Effector memory CD4-positive, alpha-beta T cell (primary cell): ENCODE measurements at places on chromosomes 7 and 10.

DNA sequence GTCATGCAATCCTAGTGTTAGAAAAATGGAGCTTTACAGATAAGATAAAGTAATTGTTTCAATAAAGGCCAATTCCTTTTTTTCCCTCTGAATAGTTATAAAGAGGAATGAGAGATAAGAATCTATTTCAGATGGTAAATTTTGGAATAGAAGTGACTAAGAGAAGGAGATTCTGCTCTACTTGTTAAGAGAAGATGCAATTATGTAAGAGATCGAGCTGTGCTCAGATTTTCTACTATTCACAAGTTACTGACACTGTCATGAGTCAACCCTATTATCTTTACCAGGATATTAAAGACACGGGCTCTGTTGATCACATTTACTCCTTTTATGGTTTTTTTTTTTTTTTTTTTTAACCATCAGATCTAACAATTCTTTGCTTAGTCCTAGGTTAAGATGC lies 511.3 kb downstream of the ARL4A start:
- DNase-seq = no peak

GRCh38 chr10:131009791-131010190 lies 301.7 kb downstream of the TCERG1L start:
- DNase-seq = no peak

GRCh38 chr10:12081879-12082557 lies 13.3 kb downstream of the DHTKD1 start:
- DNase-seq = no peak

- DNase-seq = no peak
These were observed 6.5 kb upstream of the SDK1 start for GRCh38 chr7:3294432-3295100.

- DNase-seq = no peak
These were observed 176.0 kb downstream of the SKAP2 start for GRCh38 chr7:26688388-26688787.

DNA sequence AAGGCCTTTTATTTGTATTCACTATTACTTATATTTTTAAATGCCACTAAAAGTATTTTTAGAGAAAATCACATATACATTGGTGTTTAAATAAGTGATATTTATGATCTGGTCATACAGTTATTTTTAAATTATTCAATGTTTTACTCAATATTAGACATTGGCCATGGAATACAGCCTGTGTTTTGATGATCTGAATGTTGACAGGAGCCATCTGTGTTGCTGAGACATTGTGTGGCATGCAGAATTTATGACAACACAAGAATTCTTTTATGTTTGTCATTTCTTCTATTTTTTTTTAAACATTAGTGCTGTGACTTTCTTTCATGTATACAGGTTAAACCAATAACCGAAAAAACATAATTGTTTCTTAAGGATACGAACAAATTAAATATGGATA lies 156.2 kb downstream of the CCSER2 start:
- DNase-seq = no peak

- no peak for DNase-seq
These were observed 42.4 kb downstream of the PLCE1 start for GRCh38 chr10:94035982-94036765.

GRCh38 chr7:129845972-129846327 lies 106.8 kb downstream of the UBE2H start:
- no peak for DNase-seq

GRCh38 chr7:138499340-138499739 lies 39.3 kb downstream of the TRIM24 start:
- DNase-seq = no peak

GRCh38 chr7:122166740-122167139 lies 22.7 kb upstream of the AASS start:
- DNase-seq = no peak

GRCh38 chr7:138690495-138690894 lies 10.7 kb downstream of the SVOPL start:
- DNase-seq = no peak

DNA sequence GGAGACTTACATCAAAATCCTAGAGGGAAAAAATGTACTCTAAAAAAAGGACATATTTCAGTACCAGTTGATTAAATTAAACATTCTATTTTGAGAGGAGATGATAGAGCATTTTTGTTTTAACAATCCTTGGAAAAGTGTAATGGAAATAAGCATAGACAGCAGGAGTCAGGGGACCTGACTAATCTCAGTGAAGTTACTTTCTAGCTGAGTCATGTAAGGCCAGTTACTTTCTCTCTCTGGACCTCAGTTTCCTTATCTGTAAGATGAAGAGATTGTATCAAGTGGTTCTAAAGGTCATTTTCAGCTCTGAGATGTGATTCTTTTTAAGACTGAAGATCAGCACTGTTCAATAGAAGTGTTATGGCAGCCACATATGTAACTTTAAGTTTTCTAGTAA lies 44.1 kb downstream of the VTI1A start:
- no peak for DNase-seq

DNA sequence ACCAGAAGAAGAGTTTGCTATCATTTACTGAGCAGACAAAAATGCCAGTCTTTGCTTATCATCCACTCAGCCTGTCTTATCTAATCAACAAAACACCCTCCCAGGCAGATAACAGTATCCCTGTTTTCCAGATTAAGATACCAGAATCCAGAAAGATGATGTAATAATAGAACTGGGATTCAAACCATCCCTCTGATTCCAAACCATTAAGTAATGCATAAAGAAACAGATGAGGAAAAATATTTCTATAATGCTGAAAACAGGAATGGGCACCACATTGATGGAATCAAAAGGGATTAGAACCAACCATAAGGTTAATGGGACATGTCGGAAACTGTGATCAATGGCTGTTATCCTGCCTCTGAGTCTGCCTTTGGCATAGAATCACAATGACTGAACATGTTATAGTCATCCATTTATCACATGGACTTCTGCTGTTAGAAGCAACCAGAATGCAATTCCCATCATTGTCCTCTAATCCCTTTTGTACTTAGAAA lies 92.1 kb upstream of the RSU1 start:
- DNase-seq = no peak

DNA sequence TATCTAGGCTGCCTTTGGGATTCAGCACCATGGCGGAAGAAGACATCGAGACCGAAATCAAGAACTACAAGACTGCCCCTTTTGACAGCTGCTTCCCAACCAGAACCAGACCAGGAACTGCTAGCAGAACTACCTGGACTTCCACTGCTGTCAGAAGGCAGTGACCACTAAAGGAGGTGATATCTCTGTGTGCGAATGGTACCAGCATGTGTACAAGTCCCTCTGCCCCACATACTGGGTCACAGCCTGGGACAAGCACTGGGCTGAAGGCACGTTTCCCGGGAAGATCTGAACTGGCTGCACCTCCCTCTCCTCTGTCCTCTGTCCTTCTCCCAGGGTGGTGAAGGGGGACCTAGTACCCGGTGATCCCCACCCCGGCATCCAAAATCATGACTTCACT lies 25.6 kb upstream of the PDIA4 start:
- no peak for DNase-seq

DNA sequence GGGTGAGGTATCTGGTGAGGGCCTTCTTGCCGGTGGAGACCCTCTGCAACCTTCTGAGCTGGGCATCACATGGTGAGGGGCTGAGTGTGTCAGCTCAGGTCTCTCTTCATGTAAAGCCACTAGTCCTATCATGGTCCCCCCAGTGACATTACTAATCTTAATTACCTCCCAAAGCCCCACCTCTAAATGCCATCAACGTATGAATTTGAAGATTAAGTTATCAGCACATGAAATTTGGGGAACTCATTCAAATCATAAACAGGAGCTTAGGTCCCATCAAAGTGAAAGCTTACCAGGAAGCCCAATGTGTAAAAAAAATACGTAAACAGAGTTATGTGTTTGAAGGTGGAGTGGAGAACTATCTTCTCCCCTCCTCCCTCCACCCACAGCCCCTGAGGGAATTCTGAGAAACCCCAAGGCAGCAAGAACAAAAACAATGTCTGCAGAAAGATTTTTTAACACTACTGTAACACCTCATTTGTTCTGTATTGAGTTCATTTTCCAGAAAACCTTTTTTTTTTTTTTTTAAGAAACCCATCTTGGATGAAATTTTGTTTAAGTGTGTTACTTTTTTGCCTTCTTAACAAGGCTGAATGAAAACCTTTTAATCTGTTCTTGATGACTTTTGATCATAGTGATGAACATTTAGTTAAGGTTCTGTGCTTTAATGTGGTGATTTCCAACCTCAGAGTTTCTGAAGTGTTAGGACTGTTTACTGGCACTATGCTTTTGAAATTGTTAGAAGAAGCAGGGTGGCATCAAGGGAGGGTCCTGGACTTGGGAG lies 19.1 kb upstream of the PCGF5 start:
- no peak for DNase-seq

DNA sequence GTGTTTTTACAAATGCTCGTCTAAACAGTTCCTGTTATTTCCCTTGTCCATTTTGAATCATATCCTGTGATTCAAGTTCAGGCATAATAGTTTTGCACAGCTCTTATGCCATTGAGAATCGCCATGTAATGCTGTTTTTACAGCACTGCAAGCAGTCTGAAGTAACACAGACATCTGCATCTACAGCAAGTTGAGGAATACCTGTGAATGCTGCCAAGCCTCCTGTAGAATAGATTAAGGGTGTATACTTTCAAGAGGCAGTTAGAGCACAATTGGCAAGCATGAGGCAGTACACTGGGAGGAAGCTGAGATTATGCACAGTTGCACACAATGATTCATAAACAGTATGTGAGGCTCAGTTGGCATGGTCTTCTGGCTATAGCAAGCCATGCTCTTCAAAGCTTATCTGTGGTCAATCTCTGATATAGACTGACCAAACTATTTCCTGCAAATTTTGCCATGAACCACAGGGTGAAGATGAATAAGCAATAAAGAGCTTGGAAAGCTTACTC lies 121.9 kb upstream of the AKR1E2 start:
- no peak for DNase-seq

DNA sequence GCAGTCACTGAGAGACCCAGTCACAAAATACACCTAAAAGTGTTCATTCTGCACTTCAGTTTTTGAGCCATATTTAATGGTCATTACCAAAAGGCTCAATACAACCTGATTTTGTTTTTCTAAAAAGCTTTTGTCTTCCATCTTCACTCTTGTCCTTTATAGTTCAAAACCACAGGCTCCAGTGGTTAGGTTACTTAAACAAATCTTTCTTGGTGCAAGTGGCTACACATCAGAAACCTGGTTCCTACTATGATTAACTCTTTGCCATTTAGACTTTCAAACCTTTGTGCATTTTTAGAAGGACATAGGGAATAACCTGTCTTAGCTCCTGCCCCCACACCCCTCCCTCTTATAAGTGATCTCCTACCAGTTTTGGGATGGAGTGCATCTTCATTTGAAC lies 135.8 kb downstream of the STRA8 start:
- no peak for DNase-seq

DNA sequence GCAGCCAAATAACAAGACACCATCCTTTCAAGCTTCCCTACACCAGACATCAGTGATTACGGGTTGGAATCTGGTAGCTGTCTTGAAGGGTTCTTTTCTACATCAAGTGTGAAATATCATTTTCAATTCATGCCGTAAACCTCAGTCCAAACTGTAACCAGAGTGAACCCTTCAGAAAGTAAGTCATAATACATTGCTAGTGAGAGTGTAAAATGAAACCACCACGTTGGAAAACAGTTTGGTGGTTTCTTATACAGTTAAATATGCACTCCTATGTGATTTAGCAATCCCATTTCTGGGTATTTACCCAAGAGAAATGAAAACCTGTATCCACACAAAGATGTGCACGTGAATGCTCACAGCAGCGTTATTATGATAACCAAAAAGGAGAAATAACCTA lies 25.6 kb upstream of the ZC3HAV1L start:
- DNase-seq = no peak

DNA sequence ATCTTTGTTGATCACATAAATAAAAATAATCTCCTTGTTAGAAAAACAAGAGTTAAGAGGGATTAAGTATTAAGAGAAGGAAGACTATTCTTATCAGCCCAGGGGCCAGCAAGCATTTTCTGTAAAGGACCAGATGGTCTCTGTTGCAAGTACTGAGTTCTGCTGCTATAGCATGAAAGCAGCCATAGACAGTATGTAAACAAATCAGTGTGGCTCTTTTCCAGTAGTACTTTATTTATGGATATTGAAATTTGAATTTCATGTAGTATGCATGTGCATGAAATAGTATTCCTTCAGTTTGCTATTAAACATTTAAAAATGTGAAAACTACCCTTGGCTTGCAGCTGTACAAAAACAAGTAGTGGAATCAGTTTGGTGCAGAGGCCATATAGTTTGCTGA lies 81.7 kb downstream of the STK31 start:
- no peak for DNase-seq

DNA sequence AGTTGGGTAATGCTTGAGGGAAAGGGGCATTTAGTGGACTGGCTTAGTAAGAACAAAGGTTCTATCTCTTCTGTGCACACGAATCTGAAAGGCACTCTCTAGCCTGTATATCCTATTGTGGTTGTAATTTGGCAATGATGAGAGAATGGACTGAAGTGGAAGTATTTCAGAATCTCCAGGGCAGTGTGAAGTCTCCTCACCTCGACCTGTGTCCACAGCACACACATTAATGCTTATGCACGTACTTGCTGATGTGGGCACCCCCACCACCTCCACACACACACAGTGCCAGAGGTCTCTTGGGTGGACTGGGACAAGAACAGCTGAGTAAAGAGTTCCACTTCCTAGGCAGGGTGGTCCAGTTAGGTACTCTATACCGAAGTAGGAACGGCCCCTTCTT lies 6.9 kb downstream of the SMC3 start:
- DNase-seq = no peak

GRCh38 chr10:6987536-6987945 lies 407.5 kb upstream of the PRKCQ start:
- no peak for DNase-seq

DNA sequence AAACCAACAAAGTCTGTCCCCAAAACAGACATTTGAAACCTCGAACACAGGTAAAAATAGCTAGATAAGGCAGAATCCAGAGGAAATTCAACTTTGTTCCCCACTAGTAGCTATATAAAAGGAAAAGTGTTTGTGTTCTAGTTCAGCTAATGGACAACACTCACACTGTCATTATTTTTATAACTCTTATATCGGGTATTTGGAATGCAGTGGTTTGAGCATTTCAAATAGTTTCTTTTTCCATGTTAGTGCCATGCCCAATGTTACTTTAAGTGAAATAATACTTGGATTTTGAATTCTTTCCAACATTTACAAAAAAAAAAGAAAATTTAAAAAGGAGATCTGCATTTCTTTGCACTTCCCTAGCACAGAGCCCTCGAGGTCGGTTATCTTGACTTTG lies 213.6 kb downstream of the DOCK4 start:
- no peak for DNase-seq
